NCI-H1694 treated with DMSO at 0.1 percent for 48 hours (cell line): ENCODE measurements at places on chromosomes 3 and 15.

- DNase-seq: no peak
Measured at GRCh38 chr3:42960282-42960681, 18.8 kb upstream of the GASK1A start.

- no peak for DNase-seq
Measured at GRCh38 chr15:45185903-45186770, 1.6 kb downstream of the SHF start.

DNA sequence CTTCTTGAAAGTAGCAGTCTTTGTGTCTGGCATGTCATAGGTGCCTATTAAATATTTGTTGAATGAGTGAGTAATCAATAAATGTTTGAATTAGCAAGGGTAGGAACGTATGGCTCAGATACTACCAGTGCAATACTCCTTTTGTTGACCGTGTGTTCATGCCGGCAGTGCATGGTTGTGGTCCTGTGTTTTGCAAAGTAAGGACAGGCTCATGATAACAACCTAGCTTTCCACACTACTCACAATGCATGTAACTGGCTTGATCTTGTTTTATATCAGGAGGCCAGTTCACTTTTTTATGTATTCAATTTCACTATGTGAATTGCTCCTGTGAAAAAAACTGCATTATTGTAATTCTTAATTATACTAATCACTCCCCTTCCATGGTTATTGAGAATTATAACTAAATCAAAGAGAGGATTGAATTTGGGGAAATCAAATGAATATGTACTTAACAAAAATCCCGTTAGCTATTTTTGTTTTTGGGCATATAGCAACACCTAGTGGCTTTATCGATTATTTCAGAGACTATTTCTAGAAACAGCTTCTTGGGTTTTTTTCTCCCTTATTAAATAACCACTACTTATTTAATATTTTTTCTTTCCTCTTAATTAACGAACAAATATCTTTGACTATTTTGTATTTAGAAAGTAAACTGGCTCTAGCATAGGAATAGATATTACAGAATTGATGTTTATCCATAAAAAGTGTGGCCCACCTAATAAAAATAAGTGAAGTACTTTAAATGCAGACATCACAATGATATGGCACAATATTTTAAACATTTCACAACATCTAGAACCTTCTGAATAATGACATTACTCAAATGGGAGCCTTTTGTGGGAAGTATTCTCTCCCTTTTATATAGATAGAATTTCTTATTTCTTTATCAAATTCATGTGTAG, 218.5 kb downstream of the BBX start:
- peak; percentile 46 for DNase-seq

GRCh38 chr15:39125904-39126303, 455.0 kb upstream of the THBS1 start:
- peak; percentile 22 for DNase-seq

DNA sequence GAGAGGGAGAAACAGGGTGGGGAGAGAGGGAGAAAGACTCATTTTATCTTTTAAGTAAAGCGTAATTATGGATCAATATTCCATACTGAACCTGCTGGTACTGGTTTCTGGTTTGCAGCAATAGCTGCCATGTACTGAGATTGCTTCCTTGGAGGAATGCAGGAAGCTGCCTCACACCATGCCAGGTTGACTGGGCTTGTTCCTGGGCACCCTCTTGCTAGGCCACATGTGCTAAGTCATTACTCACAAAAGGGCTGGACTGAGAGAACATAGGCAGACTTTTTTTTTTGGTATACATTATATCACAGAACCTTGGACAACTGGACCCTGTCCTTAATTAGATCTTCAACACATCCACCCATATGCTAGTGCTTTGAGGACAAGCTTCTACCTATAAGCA, 193.4 kb downstream of the ZNF621 start:
- DNase-seq: no peak

- no peak for DNase-seq
Measured at GRCh38 chr3:11510356-11510755, 133.4 kb downstream of the VGLL4 start.

DNA sequence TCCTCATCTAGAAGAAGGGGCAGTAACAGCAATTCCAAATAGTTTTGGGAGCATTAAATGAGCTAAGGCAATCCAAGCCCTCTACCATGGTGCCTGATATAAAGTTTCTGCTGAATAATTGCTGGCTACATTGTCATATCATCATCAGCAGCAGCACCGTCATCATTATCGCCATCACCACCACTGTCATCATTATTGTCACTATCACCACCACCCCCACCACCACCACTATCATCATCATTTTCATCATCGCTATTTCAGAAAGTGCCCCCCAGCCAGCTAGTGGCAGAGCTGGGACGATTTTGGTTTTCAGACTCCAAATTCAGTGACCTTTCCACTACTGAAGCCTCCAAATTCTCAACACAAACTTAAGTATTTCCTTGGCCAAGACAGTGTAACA, 15.0 kb downstream of the XCR1 start:
- no peak for DNase-seq
